ENCODE measurements at places on chromosomes 2 and 18. TPM values are rescaled to one million over a fixed set of nuclear protein-coding genes. Genes with fewer than 3 reads are reported as not detected.

Gene SERPINB2
- total RNA-seq = 45.2 TPM

GRCh38 chr2:187470698-187471097 is 22.6 kb upstream of the CALCRL start:
- DNase-seq = no peak

GRCh38 chr2:7031547-7032245 is 114.5 kb downstream of the RNF144A start:
- no peak for DNase-seq

DNA sequence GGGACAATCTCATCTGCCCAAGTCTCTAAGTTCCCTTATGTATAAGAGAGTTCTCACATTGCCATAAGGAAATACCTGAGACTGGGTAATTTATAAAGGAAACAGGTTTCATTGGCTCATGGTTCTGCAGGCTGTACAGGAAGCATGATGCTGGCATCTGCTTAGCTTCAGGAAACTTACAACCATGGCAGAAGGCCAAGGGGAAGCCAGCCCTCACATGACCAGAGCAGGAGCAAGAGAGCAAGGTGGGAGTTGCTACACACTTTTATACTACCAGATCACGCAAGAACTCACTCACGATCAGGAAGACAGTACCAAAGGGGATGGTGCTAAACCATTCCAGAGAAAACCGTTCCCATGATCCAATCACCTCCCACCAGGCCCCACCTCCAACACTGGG is 73.9 kb downstream of the PRKRA start:
- DNase-seq = no peak

- no peak for DNase-seq
These were observed 32.2 kb upstream of the GLI2 start for GRCh38 chr2:120703330-120703994.

DNA sequence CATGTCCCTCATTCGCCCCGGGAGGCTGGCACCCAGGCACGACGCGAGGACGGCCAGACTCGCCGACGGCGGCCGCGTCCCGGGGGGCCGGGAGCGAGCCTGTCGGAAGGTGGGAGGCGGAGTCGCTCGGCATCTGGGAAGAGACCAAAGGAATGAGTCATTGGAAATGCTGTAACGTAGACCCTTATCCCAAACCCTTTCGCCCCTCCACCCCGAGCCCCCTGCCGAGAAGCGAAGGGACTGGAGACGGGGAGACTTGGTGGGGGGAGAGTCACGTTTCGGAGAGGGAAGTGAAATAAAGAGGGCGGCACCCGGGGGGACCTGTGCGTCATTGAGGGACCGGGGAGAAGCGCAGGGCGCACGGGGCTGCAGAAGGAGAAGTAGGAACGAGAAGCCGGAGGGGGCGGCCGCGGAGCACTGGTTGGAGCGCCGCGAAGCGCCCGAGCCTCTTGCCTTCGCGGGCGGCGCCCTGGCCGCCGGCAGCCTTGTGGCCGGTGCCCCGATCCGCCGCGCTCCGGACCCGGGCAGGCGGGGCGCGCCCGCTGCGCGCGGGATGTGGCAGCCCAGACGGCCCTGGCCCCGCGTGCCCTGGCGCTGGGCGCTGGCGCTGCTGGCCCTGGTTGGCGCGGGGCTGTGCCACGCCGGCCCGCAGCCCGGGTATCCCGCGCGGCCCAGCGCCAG is at the start of gene EMILIN2:
Gene EMILIN2, plus strand, starts transcription at position 371 of the 681 bp plus-strand sequence. Its CDS starts 183 bp downstream, at position 554.
- no peak for DNase-seq

DNA sequence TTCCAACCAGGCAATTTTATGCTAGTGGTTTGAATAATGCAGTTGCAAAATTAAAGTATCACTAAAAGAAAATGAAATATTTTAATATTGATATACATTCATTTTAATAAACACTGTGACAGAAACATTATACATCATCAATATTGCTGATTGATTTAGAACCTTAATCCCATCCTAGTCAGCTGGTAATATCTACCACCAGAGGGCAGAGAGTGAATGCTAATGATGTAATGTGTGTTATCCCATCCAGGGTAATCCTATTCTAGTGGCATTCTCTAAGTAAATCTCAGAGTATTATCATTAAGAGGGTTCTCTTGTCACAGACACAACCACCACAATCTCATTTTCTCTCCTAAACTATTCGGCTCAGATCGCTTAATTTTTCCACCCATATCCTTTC is 477.4 kb downstream of the CPS1 start:
- DNase-seq = no peak

- DNase-seq = no peak
These were observed 845 bp downstream of the EML4 start for GRCh38 chr2:42169874-42170521.

Gene IL1RL1
- total RNA-seq = not detected

DNA sequence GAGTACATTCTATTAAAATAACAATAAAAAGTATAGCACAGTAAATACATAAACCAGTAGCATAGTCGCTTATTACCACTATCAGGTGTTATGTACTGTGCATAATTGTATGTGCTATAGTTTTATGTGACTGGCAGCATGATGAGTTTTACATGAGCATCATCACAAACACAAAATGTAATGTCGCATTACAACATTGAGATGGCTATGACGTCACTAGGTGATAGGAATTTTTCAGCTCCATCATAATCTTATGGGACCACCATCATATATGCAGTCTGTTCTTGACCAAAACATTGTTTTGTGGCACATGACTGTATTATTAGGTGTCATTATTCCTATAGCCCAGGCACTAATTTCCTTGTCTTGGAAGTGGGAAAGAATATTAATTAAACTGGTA is 48.6 kb downstream of the ZDBF2 start:
- DNase-seq = no peak

Gene TUBA4B
- not detected for total RNA-seq

DNA sequence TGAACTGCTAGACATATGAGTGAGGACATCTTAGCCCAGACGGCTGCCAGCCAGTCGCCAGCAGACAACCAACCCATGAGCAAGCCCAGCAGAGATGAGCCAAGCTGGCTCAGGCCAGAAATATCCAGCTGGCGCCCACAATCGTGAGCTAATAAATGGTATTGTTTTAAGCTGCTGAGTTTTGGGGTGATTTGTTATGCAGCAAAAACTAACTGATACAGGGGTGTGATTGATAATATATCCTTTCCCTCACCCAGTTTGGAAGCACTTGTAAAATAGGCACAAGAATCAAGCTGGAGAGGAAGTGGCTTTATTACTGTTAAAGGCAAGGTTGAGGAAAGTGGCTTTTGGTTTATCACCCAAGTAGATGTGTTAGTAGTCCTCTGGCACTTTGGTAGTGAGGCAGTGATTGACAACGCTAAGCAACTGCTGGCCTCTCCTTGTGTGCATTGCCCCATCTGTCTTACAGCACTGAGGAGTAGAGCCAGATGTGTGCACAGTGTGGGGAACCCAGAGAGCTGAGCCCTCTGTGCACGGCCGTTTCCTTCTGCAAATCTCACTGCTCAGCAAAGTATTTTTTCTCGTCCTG is 110.1 kb downstream of the MYO1B start:
- DNase-seq = no peak

GRCh38 chr2:163667064-163667887 is 68.5 kb downstream of the FIGN start:
- no peak for DNase-seq

- DNase-seq = no peak
These were observed 141.8 kb downstream of the MEIS1 start for GRCh38 chr2:66576561-66577320.

Gene MOGAT1
- total RNA-seq = 0.45 TPM

- DNase-seq = no peak
These were observed 163.7 kb upstream of the RMP24 start for GRCh38 chr18:35808796-35809195.

Gene MYCN
- 24.6 TPM for total RNA-seq

Gene CEP76
- total RNA-seq = 12.2 TPM

Gene AQP12B
- total RNA-seq = 0.10 TPM

DNA sequence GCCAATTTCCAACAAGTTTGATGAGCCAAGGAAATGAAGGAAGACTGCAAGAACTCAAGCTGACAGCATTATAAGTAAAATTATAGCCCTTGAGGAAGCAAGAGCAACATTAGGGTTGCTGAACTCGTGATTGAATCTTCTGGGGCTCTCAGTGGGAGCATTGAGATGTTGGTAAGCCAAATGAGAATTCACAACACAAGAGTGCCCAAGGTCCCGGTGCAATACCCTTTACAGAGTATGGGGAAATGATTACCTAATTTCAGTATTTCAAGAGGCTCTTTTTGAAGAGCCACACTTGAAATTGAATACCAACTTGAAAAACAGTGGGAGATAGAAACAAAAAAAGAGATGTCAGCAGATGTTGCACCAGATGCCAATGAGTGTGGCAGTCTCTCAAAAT is 554.5 kb downstream of the STK39 start:
- no peak for DNase-seq

GRCh38 chr2:86632672-86633071 is 9.0 kb upstream of the RNF103 start:
- DNase-seq = no peak

Gene ASTL
- total RNA-seq = not detected

- no peak for DNase-seq
These were observed 14.0 kb upstream of the CNDP1 start for GRCh38 chr18:74520096-74520833.

Gene CFAP65
- total RNA-seq = 2.1 TPM

DNA sequence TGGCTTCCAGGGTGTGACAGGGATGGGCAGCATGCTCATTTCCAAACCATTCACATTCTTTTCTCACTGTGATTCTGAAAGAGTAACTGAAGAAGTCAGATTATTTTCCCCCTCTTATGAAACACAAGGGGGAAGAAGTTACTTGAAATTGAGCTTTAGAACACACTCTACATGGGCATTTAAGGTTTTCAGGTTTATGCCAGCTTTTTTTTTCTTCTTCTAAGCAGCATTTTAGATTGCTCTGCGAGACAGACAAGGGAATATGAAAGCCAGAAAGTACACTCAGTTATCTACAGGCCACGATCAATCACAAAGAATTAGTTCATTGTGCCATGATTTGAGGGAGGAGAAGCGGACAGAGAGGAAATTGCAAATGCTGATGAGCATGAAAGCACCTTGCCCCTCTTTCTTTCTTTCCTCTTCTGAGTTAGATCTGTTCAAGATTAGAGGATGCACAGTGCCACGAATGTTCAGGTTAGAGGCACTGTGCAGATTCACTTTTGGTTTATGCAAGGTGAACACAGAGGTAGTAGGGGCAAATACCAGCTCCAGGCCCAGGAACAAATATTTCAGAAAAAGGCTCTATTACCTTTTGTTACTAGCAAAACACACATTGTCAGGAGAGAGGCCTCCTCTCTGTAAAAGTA is 49.2 kb downstream of the CXCR4 start:
- DNase-seq = no peak

Gene L3MBTL4
- 4.6 TPM for total RNA-seq

Gene MATN3
- total RNA-seq = 0.45 TPM

DNA sequence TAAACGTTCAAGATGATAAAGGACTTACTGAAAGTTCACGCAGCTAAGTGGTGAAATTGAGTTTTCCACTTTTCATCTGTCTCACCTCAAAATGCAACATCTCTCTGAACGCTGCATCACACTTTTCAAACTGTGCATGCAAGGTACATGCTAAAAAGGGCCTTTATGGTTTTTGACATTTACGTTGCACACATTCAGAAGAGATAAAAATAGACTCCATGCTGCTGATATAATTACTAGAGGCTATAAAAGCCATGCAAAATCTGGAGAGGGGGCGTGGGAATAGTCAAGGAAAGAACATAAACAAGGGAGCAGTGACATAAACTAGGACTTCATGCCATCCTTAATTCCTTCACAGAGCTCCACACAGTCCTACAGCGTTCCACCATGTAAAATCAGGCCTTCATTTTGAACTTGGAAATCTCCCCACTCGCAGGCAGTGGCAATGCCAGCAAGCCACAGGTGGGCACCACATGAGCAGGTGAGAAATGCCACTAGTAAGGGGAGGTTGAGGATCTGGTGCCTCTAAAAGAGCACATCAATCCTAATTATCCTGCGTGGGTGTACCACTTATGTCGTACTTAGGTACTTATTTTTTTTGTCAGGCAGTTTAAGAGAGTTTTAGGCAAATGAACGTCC is 71.4 kb downstream of the ZEB2 start:
- DNase-seq = no peak

Gene TMEM18
- total RNA-seq = 22.8 TPM

- no peak for DNase-seq
These were observed 8.6 kb downstream of the SNRNP27 start for GRCh38 chr2:69902213-69902922.

DNA sequence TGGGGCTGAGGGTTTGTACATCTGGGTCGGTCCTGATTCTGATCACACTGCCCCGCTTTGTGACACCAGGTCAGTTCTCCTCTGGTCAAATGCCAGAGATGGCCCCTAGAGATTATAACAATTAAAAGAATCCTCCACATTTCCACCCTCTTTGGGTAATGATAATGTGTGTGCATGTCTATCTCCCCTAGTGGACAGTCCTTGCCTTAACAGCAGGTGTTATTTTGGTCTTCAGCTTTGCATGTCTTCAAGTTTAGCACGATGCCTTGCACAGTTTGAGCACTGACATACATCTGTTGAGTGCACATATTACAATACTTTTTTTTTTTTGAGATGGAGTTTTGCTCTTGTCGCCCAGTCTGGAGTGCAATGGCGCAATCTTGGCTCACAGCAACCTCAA is 25.7 kb upstream of the COX7A2L start:
- DNase-seq = no peak

- DNase-seq = peak; percentile 94
These were observed at the start of gene C2orf42 for GRCh38 chr2:70190418-70191243. C2orf42 (minus strand) TSS chr2:70191019; CDS start chr2:70181985, 9,034 bp downstream.

GRCh38 chr18:12031846-12032245 is 50.5 kb downstream of the IMPA2 start:
- DNase-seq = peak; percentile 25

Gene ZNF892
- total RNA-seq = 7.2 TPM

- peak; percentile 69 for DNase-seq
These were observed 582.8 kb downstream of the ZEB2 start for GRCh38 chr2:143936848-143937722.

GRCh38 chr18:62977512-62977911 is 262.2 kb downstream of the PHLPP1 start:
- DNase-seq = no peak

Gene PELI1
- total RNA-seq = 58.2 TPM

Gene TPO
- total RNA-seq = 0.31 TPM

Gene PDE1A
- 3.6 TPM for total RNA-seq

- DNase-seq = no peak
These were observed 53.8 kb downstream of the TGOLN2 start for GRCh38 chr2:85273738-85274731.

DNA sequence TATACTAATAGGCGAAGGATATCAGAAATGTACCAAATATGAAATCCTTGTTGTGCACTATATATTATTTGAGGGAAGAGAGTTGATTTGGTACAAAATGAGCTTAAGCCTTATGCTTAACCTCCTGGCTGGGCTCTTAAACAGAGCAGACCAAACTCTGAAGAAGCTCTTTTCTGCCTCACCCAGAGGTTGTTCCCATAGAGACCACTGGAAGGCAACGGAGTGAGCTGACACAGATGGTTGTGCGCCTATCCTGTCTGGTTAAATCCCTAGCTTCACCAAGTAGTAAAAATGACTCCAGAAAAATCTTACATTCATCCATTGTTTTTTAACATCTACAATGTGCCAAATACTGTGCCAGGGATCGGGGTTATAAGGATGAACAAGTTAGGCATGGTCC is 55.9 kb upstream of the NOL4 start:
- no peak for DNase-seq

Gene ZSWIM2
- not detected for total RNA-seq

Gene VWA3B
- total RNA-seq = 4.1 TPM

GRCh38 chr2:14303366-14304115 is 329.0 kb upstream of the LRATD1 start:
- no peak for DNase-seq

GRCh38 chr2:120436460-120436739 is 90.5 kb downstream of the INHBB start:
- peak; percentile 32 for DNase-seq

- DNase-seq = no peak
These were observed 116.6 kb downstream of the PRPF40A start for GRCh38 chr2:152600697-152601096.

Gene ELOA2
- total RNA-seq = not detected

Gene CKAP2L
- 9.7 TPM for total RNA-seq

Measured in type B pancreatic cell (in vitro differentiated cells).